ENCODE measurements at places on chromosomes 13 and 19.

DNA sequence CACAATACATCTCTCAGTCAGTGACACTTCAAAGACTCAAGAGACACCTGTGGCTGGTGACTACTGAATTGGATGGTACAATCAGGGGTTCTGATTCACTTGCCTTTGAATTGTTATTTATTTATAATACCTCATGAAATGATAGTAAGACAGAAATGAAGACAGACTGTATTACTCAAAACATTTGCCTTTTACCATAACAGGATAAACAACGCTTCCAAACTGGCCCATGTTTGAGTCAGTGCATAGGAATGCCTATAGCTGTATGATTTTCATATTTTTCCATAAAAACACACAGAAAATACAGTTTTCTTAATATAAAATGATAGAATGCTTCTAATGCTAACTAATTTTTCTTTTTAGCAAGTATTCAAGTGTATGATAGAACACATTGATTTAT lies 59.5 kb upstream of the FGF14 start:
- peak; percentile 70 for DNase-seq

GRCh38 chr19:35294328-35294727 lies 2.4 kb downstream of the MAG start:
- no peak for DNase-seq

- no peak for DNase-seq
Observed at GRCh38 chr13:98456413-98456845, 120.5 kb downstream of the STK24 start.

DNA sequence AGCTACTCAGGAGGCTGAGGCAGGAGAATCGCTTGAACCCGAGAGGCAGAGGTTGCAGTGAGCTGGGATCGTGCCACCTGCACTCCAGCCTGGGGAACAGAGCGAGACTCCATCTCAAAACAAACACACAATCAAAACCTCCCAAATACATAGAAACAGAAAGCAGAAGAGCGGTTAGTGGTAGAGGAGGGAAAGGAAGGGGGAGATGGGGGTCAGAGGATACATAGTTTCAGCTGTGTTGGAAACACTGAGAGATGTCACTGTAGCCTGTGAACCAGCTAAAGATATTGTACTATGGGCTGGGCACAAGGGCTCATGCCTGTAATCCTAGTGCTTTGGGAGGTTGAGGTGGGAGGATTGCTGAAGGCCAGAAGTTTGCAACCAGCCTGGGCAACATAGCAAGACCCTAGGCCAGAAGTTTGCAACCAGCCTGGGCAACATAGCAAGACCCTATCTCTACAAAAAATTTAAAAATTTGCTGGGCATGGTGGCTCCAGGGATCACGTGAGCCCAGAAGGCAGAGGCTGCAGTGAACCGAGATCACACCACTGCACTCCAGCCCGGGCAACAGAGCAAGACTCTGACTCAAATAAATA lies 49.9 kb downstream of the GNG7 start:
- DNase-seq: no peak

- DNase-seq: peak; percentile 60
Observed at GRCh38 chr19:45428384-45429231, 4.9 kb upstream of the ERCC1 start.

- no peak for DNase-seq
Observed at GRCh38 chr13:95338905-95339304, 37.7 kb upstream of the ABCC4 start.

- DNase-seq: no peak
Observed at GRCh38 chr13:50690006-50690405, 153.5 kb downstream of the DLEU7 start.

DNA sequence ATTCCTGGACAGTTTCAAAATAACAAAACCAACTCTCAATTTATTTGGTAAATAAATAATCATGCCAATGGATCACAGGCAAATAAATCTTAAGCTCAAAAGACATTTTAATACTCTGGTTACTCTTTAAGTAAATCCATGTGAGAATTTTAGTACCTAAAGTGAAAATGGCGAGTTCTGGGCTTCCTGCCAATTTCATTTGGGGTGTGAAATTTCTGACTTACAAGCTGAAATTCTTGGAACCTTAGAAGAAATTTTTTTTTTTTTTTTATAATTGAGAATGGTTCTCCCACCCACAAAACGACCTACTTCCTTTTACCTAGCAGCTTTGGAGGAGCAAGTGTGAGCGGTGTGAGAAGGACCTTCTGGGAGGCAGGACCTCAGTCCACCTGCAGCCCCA lies 354.5 kb upstream of the NBEA start:
- no peak for DNase-seq

DNA sequence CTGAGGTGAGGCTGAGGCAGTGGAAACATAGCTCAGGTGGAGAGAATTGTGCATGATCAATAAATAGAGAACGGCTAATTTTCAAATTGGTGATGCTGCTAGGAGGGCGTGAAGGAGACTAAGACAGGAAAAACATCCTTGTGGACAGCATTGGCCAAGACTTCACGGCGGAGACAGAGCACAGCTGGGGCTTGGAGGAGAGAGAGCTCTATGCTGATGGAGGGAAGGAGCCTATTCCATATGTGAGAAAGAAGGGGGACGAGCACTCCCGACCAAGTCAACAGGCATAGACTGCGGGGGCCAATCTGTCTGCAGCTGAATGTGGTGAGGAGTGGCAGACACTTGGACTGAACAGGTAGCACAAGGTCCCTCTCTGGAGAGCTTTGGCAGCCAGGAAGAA lies 14.8 kb upstream of the SPATA13 start:
- no peak for DNase-seq

- DNase-seq: peak; percentile 39
Observed at GRCh38 chr13:82036602-82037001, 1695.7 kb upstream of the SPRY2 start.

DNA sequence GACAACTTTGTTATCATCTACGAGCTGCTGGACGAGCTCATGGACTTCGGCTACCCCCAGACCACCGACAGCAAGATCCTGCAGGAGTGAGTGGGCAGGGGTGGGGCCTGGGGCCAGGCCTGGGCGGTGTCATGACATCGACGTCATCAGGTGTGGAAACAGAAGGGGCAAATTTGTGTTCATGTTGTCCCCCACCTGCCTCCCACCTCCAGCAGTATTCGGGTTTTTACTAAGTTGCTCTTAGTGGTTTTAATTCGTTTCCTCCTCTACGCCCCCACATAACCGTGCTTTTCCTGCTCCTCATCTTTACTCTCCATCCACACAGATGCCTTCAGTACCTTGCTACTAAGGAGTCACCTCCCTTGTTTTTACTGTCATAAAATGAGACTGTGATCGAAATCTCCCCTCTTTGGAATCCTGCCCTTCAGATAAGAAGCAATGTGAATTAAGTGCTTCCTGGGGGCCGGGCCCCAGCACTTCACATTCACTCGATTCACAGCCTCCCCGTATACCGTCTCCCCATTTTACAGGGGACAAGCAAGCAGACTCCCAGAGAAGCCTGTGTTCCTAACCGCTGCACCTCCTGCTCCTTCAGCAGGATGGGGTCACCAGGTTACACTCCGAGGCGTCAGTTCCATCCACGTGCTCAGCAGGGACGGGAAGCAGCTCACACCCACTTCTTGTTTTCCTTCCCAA lies 10.5 kb downstream of the AP1M1 start:
- DNase-seq: no peak

DNA sequence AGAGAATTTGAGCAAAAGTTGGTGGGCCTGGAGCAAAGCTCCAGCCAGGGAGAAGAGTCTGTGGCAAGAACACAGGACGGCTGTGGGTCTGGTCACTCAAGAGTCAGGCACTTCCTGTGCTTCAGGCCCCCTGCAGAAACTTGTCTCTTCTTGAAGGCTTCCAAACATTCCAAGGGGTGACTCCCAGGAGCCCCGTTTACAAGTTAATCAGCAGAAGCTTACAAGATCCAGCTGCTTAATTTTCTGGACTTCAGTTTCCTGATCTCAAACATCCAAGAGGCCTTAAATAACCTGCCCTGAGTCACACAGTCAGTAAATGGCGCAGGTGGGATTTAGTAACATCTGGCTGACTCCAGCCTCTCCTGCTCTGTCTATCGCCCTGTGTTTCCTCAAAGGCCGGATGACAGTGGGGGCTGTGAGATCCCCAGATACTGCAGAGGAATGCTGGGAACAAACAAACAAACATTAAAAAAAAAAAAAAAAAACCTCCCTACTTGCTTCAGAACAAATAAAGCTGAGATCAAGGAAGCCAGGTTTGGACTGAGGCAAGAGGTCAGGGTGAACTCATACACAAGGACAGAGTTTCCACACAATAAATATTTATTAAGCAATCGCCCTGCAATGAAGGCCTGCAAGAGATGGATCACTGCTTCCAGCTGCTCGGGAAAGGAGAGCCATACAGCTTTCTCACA lies 175.4 kb upstream of the RFC3 start:
- peak; percentile 98 for DNase-seq

DNA sequence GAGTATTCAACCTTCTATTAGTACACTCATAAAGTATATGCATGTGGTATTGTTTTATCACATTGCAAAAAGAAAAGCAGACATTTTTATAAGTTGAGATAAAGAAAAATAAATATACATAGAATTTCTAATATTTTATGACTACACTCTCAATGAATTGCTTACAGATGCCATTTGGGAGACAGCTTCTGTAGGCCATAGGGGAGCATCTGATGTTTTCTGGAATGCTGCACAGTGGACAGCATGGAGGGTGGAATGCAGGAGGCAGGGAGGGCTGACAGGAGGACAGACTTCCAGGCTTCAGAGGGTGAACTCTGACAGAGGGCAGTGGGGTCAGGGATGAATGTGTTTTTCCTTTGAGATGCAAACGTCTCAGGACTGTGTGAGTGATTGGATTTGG lies 45.8 kb downstream of the MIPEP start:
- DNase-seq: no peak

- no peak for DNase-seq
Observed at GRCh38 chr19:39558624-39559117, 18.7 kb upstream of the EID2 start.

DNA sequence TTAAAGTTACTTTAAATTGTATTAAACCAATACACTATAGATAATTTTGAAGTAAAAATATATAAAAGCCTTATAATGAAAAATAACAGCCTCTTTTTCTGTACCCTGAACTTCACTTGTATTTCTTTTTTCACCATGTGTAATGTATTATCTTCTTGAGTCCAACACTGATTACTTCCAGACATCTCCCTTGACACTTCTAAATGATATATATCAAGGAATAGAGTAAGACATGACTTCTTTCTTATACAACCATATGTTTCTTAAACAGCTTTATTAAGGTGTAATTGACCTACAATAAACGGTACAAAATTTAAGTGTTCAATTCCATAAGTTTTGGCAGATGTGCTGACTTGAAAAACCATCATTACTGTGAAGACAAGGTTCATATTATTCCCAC lies 531.9 kb downstream of the OLFM4 start:
- DNase-seq: no peak

DNA sequence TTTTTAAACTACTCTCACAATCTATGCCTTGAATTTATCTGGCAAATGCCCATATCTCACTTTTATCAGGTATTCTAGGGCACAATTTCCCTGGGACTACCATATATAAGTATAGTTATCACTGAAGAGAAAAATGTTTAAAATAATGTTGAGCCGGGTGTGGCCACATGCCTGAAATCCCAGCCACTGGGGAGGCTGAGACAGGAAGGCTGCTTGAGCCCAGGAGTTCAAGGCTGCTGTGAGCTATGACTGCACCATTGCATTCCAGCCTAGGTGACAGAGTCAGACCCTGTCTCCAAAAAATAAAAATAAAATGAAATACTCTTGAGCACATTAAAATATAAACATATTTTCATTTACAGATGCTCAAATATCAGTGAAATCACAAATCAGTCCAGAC lies 4.1 kb downstream of the KATNAL1 start:
- DNase-seq: no peak

GRCh38 chr13:94513026-94513425 lies 33.5 kb upstream of the DCT start:
- DNase-seq: no peak

- DNase-seq: no peak
Observed at GRCh38 chr19:1035998-1036621, 3.8 kb upstream of the ABCA7 start.

DNA sequence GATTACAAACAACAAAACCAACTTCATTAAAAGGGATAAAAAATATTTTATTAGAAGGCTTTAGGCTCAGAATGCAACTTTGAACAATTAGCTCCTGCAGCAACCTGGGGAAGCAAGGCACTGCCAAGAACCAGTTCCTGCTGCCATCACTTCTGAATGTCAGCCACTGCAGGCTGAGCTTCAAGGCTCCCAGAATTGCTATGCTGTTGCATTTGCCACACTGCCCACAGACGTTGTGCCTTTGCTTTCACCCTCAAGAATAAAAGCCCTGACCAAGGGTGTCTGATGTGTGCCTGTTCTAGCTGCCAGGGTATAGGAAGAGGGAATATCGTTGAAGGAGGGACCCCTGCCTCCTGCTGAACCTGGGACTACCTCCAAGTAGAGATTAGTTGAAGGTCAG lies 238.4 kb downstream of the ITGBL1 start:
- no peak for DNase-seq
